ENCODE measurements at places on chromosomes 12 and 14.

DNA sequence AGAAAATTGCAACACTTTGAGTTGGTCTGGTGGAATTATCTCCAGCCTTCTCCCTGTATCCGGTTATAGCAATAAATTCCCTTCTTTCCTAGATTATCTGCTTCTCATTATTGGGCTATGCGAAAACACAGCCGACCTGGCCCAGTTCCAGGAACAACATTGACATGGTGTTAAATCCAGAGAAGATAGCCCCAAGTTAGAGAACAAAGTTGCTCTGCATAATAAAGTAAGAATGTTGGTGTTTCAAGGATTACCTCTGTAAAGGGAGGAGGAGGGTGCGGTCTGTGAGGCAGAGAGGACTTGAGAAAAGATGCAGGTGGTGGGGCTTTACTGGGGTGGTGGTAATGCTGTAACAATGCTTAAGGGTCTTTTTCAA is 12.1 kb downstream of the TCL1A start:
- DNase-seq, result no peak

GRCh38 chr12:54372113-54372806 is 8.0 kb upstream of the GPR84 start:
- no peak for DNase-seq

DNA sequence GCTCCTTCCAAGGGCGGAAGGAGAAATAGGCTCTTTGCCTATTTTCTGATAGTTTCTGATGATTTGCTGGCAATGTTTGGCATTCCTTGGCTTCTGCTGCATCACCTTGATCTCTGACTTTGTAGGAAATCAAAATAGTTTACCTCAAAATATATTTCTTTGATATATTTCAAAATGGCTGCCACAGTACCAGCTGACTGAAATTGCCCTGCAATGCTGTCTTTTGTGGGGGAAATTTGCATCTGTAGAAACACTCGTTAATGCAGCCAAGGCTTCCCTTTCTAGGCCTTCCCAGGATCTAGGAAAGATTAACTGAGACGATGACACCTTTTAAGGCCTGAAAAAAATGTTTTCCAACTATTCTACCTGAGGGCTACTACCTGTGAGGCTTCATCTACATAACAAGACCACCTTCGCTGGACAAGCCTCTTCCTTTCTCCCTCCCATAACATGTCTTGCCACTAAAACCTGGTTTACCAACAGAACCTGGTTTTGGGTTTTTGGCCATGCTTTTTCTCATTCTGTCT is 212.8 kb upstream of the SSTR1 start:
- DNase-seq, result no peak

GRCh38 chr12:122860040-122860853 is 25.0 kb downstream of the HIP1R start:
- DNase-seq, result no peak

DNA sequence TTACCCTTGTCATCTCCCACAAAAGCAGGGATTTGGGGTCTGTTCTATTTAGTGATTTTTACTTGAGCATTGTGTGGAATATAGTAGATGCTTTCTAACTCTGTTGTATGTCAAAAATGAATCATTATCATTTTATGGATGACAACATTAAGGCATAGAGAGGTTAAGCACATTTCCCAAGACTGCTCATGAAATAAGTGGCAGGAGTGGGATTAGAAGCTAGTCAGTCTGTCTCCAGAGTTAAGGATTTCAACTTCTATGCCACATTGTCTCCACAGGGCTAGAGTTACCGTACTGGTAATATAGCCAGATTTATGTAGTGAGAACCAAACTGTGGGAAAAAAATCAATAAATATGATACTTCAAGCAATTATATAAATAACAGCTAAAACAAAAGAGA is 170.6 kb upstream of the DCN start:
- DNase-seq, result no peak

- DNase-seq, result no peak
Measured at GRCh38 chr12:54991991-54992375, 7.4 kb upstream of the TESPA1 start.

DNA sequence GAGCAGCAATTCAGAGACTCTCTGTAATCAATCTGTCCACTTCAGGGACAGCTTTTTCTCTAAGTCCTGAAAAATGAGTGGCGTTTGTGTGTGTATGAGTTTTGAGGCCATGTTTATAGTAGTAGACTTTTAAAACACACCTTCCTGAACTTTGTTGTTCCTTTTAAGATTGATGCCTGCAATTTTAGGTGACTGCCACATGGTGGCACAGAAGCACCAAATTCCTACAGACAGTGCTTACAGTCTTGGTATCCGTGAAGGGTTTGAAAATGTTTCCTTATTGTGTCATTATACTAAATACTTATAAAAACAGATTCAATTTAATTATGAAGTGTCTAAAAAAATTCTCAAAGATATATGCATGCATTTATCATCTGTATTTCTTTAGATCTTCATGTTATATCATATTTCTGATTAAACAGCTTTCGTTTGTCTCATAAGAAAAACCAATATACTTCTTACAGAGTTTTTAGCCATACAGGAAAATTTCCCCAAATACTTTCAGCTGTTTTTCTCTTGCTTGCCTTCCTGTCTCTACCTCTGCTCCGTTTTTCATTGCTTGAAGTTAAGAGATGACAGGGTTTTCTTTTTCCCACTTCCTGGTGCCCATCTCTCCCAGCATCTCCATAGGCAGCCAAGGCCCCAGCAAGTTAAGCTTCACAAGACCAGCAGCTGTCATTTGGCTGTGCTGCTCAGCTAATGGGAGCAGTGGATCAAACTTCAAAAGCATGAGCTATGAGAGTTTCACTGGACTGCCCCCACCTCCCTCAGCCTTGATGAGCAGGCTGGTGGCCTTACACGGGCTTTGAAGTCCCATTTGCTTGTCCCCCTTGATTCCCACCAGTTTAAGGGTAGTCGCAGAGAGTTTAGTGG is 259.6 kb downstream of the AKAP6 start:
- DNase-seq, result no peak

DNA sequence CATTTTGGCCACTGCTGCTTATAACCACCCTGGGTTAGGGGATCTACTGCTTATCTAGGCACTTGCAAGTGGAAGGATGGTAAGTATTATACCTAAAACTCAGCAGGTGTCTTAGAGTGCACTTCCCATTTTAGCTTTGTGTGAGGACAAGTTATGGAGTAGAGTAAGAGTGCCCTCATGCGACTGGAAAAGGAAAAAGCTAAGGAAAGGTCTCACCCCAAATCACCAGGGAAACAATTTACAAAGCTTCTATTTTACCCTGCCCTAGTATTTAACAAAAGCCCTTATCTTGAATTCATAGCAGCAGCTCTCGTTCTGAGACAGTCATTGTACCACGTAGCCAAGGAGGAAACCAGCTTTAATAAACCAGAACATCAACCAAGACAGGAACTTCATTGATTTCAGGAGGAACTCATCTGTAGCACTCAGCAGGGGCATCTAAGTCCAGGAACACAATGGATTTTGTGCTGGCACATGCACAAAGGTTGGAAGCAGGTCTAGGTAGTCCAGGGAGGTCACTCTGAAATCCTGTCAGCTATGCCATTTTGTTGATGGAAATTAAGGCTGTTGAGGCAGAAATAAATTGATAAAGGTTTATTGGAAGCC is 2.9 kb downstream of the RDH12 start:
- no peak for DNase-seq

DNA sequence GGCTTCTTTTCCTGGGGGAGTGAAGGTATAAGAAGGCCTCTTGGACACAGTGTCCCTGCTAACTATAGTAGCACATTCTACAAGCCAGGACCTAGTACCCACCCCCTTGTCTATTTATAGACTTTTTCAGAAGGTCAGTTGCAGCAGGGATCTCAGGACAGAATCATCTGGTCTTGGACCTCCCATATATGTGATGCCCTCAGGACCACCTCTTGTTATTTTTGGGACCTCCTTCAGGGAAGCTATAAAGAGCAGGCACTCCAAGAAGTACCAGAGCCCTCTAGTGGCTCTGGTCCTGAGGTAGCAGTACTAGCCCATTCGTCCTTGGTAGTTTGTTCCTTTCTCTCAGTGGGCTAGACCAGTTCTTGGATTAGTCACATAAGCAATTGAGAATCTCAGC is 4.3 kb downstream of the COQ10A start:
- no peak for DNase-seq

- DNase-seq, result no peak
Measured at GRCh38 chr12:43835264-43835655, 621 bp upstream of the TMEM117 start.

GRCh38 chr12:93107514-93108312 is 178.6 kb upstream of the EEA1 start:
- no peak for DNase-seq

DNA sequence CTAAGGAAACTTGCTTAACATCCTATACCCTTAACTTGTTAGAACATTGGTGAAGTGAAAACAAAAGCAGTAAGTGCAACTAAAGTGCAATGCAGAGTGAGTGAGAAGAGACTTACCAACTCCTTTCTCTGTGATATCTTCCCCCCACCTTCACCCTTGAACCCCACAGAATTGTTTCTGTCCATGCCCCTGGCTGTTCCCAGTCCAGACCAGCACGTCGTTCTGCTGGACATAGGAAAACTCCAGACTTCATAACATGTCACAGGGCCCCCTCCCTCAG is 91.9 kb downstream of the DAD1 start:
- no peak for DNase-seq
